Caco-2 (cell line): ENCODE measurements at places on chromosomes 5 and 9. TPM values are rescaled to one million over a fixed set of nuclear protein-coding genes. Genes with fewer than 3 reads are reported as not detected.

Gene TCF7
- 36.2 and 36.5 TPM in 2 replicates for total RNA-seq

Gene PGM5
- 4.2 and 6.5 TPM in 2 replicates for total RNA-seq

Gene CFAP90
- total RNA-seq: 0.29 TPM in 1 of 2 replicates, not detected in the other

Gene CCNJL
- 16.5 and 17.4 TPM in 2 replicates for total RNA-seq

Gene SLC6A19
- 0.29 and 0.32 TPM in 2 replicates for total RNA-seq

Gene GFI1B
- total RNA-seq: 0.79 and 1.3 TPM in 2 replicates

Gene IFNA21
- not detected in 2 replicates for total RNA-seq

Gene RLN1
- total RNA-seq: 0.44 TPM in 1 of 2 replicates, not detected in the other

Gene SERF1B
- total RNA-seq: 38.1 and 38.5 TPM in 2 replicates

Gene PDGFRB
- total RNA-seq: 5.9 and 7.2 TPM in 2 replicates

Gene CER1
- total RNA-seq: not detected in 2 replicates

Gene COL15A1
- total RNA-seq: not detected in 2 replicates

DNA sequence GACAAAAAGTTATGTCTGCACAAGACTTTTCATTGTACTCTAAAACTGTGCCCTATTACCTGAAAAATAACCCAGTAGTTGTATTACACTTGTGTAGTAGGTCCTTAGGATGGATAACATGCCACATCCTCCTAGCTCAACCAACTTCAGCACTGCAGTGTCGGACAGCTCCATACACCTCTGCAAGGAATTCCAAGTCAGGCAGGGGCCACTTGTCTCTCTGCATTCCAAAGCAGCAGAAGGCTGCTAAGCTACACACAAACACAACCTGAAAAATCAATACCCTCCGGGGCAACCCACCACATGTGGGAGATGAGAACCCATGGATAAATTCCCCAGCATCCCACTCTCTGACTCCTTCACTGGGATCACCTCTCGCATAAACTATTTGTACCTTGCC is 50.2 kb downstream of the MED10 start:
- peak; percentile 63 for DNase-seq

GRCh38 chr9:104836767-104837166 is 72.8 kb downstream of the NIPSNAP3B start:
- DNase-seq: no peak

GRCh38 chr5:56487528-56488115 is 254.5 kb upstream of the ANKRD55 start:
- DNase-seq: no peak

- DNase-seq: no peak
These were observed 85.8 kb downstream of the MRPS27 start for GRCh38 chr5:72234265-72234700.

- no peak for DNase-seq
These were observed 44.5 kb upstream of the CDH6 start for GRCh38 chr5:31148959-31149475.

- DNase-seq: no peak
These were observed 245.3 kb downstream of the ADGRV1 start for GRCh38 chr5:90803876-90804275.

- DNase-seq: peak; percentile 85
These were observed at the start of gene ZDHHC11 for GRCh38 chr5:850511-851006. Gene ZDHHC11, minus strand, starts transcription at chr5:850986. Its CDS starts 384 bp downstream, at chr5:850602.

DNA sequence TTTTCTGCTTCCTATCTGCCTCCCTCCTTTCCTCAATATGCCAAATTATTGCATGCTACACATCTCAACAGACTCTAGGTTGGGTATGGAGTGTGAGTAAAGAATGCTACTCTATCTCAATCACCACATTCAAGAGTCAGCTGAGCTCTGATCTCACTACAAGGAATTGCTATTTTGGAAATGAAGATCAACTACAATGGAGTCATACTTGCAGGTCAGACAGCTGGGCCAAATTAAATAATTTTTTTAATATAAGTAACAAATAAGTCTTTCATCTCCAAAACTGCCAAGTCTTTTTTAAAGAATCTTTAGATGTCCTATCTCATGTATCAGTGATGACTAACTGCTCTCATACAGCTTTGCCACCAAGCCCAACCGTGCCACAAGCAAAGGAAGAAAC is 64.0 kb downstream of the DEPDC1B start:
- no peak for DNase-seq

GRCh38 chr5:90231688-90232087 is 177.9 kb downstream of the CETN3 start:
- no peak for DNase-seq

GRCh38 chr5:125814119-125814518 is 609.1 kb upstream of the GRAMD2B start:
- no peak for DNase-seq

DNA sequence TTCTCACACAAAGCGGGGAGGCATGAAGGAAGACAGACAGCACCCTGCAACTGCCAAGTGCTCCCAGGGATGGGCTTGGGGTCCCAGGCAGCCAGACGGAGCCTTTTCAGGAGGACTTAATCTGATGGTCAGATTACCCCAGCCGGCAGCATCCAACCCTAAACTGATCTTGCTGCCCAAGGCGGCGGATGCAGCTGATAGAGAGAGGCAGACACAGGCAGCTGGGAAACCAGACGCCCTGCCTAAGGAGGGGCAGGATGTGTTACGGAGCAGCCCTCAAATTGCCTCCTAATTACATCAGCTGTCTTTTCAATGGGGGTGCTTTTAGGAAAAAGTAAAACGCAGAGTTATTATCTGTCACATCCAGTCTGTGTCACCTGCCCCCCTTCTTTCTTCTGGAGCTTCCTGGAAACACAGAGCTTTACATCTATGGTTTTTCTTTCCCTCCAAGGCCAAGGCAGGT is 190.9 kb upstream of the PANK3 start:
- DNase-seq: no peak

DNA sequence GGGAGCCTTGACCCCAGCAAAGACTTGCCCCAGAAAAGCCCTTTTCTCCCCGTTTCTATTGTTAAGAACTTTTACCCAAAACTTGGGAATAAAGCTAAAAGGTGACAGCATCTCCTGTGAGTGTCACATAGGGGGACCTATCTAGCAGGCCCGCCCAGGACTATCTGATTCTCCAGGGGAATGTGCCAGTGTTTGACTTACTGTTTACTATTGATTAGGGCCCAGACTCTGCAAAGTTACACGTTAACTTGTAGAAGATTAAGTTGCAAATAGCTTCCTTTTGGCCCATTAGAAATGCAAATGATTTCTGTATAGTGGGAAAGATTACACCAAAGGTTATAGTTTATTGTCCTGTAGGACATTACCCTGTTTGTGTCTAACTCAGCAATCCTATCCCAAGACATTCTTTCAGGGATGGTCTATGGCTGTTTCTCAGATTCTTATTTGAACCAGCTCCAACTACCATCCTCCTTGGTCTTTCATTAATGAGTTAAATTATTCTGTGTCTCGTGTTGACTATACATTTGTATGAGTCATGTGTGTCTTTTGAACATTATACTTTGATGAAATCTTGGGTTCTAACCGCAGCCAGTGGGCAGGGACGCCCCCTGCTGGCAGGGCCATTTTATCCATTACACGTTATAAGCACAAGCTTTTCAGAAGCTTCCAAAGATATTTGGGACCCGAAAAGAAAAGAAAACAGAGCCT is 60.7 kb downstream of the HRH2 start:
- peak; percentile 74 for DNase-seq

DNA sequence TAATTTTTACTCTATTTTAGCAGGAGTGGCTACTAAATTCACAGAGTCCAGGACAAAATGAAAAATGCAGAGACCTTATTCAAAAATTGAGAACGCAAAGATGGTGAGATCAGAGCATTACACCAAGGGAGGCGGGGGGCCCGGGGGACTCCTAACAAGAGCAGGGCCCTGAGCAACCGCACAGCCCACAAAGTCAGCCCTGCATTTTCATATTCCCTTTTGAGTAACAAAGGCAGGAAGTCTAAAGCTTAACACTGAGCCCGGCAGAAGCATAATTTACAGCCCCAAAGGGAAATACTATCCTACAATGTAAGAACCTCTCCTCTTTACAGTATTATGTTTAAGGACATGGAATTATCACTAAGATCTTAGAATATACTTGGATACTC is 69.4 kb downstream of the TLE1 start:
- no peak for DNase-seq

DNA sequence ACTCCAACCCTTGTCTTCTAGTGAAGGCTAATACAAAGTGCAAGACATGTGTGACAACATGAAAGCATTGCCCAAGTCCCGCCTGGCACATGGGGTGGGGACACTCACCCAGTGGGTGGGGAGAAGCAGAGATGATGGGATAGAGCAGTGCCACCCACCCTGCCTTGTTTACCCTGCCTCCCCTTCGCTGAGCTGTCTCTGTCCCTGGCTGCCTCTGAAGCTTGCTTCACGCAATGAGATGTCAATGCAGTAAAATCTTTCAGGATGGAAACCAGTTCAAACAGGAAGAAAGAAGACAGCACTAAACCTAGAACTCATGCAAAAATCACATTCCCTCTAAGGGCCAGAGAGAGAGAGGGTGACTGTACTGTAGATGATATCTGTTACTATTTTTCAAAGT is 148.0 kb downstream of the INSYN2B start:
- DNase-seq: no peak

DNA sequence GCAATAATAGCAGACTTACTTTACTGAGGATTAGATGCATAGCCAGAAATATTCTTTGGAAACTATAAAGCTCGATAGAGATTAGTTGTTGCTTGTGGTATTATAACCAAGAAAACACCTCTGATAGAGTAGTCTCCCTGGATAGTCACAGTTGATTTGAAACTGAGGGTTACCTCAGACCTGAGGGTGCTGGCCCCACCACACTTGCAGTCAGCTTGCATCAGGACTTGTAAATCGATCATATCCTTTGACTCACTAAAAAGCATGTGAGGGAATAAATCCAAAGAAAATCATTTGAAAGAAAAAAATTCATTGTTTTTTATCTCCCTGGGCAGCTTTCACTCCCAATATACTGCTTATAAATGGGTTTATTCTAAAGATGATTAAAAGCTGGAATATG is 39.4 kb downstream of the GALNT12 start:
- no peak for DNase-seq

DNA sequence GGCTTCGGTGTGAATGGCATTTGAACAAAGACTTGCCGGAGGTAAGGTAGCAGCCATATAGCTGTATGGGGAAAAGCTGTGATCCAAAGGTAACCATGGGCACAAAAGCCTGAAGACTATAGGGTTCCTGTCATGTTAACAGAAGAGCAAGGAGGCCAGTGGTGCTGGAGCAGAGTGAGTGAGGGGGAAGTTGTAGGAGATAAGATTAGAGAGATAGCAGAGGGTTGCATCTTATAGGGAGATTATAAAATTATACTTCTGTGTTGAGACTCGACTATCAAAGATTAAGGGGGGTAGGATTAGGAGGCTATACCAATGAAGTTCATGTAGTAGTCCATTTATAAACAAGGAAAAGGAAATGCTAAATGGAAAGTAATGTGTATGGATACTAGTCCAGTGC is 3.3 kb downstream of the NCBP1 start:
- no peak for DNase-seq

- no peak for DNase-seq
These were observed 153.7 kb downstream of the TMEM232 start for GRCh38 chr5:110572729-110573128.

- DNase-seq: no peak
These were observed 273.9 kb upstream of the CDH10 start for GRCh38 chr5:24918676-24919075.

DNA sequence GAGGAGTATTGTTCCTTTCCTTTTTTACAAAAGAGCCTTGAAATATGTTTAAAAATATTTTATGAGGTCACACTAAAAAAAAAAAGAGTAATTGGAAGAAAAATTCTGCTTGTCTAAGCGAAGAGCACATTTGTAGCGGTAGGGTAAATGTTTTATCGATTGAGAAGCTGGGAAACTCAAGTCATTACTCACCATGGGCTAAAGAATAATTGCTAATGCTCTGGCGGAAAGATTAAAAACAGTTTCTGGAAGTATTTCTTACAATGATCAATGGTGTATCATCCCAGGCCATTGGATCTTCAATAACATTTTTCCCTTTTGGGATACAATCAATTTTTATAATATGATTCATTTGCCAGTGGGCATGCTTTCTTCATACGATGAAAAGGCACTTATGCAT is 450.0 kb downstream of the RASEF start:
- DNase-seq: no peak

DNA sequence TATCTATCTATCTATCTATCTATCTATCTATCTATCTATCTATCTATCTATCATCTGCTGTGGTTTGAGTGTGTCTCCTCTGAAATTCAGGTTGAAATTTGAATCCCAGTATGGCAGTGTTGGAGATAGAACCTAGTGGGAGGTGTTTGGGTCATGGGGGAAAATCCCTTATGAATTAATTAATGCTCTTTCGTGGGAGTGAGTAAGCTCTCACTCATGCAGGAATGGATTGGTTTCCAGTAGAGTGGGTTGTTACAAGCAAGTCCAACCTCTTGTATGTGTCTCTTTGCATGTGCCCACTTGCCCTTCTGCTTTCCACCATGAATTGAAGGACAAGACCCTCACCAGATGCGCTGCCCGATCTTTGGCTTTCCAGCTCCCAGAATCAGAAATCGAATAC is 113.0 kb downstream of the ANXA1 start:
- no peak for DNase-seq

DNA sequence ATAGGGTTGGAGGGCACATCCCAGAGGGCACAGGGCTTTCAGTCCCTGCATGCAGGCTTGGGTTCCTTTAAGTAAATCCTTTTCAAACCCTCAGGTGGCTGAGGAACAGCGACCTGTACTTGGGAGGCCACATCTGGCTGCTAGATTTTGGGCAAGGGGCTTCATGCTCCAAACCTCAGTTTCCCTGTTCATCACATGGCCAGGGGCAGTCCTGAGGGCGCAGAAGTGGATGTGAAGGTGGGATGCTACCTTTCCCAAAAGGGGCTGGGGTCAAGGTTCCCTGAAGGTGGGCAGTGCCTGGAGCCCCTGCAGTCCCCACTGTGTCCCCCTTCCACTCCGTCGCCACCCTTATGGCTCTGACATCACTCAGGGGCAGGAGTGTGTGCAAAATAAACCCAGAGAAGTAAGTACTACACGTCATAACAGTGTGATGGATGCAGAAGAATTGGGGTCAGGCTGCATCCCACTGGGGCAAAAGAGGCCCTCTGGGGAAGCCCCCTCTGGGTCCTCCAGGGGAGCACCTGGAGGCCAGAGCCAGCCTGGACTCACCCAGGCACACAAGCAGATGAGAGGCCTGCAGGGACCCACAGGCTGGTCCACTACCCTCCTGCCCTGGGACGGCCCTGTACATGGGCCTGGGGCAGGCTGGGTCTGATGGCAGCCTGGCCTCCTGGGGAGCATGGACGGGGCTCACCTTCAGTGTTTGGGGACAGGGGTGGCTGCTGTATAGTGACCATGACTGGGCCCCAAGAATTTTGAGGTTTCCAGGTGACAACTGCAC is 1.9 kb upstream of the CARD19 start:
- no peak for DNase-seq

DNA sequence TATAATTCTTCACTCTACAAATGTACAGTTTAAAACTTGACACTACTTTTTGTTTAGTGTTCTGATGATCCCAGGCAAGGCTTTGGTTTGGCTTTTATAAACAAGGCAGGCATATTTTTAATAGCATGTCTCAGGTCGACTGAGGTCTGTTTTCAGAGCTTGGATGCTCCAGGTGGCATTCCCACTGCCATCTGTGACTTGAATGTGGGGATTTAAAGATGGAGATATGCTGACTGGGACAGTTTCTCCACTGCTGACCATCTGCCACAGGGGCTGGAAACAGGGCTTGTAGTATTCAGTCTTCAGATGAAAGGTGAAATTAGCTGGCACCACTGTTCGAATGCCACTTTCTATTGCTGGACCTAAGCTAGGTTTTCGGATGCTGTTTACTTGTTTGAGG is 1266.2 kb upstream of the CDH18 start:
- DNase-seq: no peak

- no peak for DNase-seq
These were observed 32.1 kb downstream of the PRKACG start for GRCh38 chr9:68981789-68982188.

- no peak for DNase-seq
These were observed 148.4 kb upstream of the NFIL3 start for GRCh38 chr9:91572044-91572443.
